Activated T-helper 1 cell treated with anti-CD3 and anti-CD28 coated beads, Interleukin-12 subunit alpha, Interleukin-12 subunit beta, Interleukin-2, Interleukin-4 antibody, amounts not matched to agents 30 ng/mL and 10 ng/mL and 1 ng/mL, durations not matched to agents 14 hours and 24 hours and 36 hours (primary cell): ENCODE measurements at places on chromosomes 12 and 14.

GRCh38 chr14:103767336-103767894 lies 51.8 kb downstream of the ZFYVE21 start:
- peaks cover 2% of the 10 kb centered on the region for H3K36me3 ChIP-seq
- H3K27me3 ChIP-seq = no peaks in the 10 kb centered on the region
- H3K4me3 ChIP-seq = no peak overlapping the region
- H3K4me1 ChIP-seq = no peaks in the 10 kb centered on the region
- H3K27ac ChIP-seq = no peak overlapping the region
- DNase-seq = no peak

DNA sequence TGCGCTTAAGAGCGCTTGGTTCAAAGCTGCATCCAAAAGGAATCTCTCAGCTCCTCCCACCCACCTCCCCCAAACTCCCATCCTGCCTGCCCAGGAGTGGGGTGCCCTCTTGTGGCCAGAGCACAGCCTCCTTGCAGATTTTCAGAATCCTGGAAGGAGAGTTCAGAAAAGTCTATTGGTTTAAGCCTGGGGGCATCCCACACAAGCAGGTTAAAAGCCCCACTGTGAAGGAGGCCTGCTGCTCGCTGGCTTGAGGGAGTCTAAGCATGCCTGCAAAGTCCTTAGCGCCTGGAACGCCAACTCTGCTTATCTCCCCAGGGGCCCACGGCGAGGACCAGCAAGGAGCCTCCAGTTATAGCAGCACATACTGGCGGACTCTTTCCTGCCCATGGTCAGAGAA lies 297.1 kb downstream of the KSR2 start:
- no peak overlapping the region for H3K27ac ChIP-seq
- no peaks in the 10 kb centered on the region for H3K36me3 ChIP-seq
- no peaks in the 10 kb centered on the region for H3K27me3 ChIP-seq

DNA sequence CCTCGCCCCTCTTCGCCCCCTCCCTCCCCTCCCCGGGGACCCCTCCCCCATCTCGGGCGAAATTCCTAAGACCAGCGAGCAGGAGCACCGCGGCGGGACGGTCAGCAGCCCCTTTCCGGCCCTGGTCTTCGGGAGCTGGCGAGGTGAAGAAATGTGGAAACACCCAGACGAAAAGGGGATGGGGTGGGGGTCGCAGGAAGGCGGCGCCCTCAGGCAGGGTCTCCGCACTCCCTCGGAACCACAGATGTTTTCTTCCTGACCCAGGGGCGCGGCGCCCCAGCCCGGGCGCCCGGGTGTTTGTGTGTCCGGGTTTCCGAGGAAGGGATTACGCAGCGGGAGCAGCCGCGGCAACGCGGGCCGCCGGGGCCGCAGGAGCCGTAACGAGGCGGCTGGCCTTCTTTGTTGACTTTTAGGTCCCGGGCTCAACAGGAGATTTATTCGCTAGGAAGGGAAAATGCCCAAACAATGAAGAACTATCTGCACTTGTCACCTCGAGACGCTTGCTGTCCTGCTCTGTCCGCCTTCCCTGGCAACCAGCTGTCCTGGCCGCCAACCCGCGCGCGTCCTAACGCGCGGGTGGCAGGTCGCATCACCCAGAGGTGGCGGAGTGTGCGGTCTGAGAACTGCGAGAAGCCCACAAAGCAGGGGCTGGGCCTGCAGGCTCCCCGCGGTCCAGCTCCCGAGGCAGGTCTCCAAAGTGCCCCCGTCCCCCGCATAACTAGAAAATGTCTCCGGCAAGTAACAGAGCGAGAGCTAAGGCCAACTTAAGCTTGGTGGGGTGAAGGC lies 7.0 kb downstream of the FOXA1 start:
- H3K27me3 ChIP-seq = peaks cover 57% of the 10 kb centered on the region
- H3K4me1 ChIP-seq = peaks cover 8% of the 10 kb centered on the region
- DNase-seq = no peak
- no peak overlapping the region for H3K4me3 ChIP-seq
- H3K27ac ChIP-seq = no peak overlapping the region

- no peak for DNase-seq
- no peak overlapping the region for H3K4me3 ChIP-seq
- H3K27ac ChIP-seq = no peak overlapping the region
- H3K36me3 ChIP-seq = no peaks in the 10 kb centered on the region
Measured at GRCh38 chr14:100575266-100575995, 11.8 kb downstream of the BEGAIN start.
